ENCODE measurements at places on chromosomes 4 and X.

DNA sequence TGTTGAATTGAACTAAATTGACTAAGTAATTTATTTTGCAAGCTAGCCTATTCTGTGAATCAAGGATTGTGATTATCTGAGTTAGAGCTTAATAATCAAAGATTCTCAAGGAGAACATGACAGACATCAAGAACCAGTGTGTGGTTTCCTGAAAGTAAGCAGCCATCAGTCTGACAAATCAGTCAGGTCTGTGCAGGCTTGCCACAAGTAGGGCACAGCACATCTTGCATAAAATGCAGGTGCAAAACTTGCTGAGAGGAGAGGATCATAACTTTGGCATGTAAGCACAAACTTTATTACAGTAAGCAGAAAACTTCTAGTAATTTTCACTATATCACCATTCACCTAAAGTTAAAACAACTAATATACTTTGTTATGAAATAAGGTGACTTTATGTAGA lies 22.5 kb downstream of the FAM241A start:
- DNase-seq, result no peak

GRCh38 chrX:137479386-137479785 lies 86.5 kb upstream of the ZIC3 start:
- DNase-seq, result no peak

GRCh38 chrX:107566604-107567262 lies 61.6 kb upstream of the PRPS1 start:
- DNase-seq, result no peak

DNA sequence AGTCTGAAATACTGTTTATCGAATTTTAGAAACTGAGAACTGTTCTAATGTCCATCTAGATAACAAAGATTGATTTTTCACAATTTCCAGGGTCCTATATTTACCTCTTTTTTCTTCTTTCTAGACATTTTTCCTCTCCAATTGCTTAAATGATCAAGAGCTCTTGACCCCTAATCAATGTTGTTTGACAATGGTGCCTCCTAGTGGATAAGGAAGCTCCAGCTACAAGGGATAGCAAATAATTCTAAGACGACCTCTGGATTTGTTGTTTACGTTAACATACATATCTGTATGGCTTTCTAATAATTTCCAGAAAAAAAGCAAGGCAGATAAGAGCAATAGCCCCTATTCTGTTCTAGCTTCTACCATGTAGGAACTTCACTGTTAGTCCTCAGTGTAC lies 35.8 kb downstream of the GPR82 start:
- DNase-seq, result peak; percentile 23

- no peak for DNase-seq
These were observed 48.9 kb downstream of the SPATA18 start for GRCh38 chr4:52099860-52100461.

- no peak for DNase-seq
These were observed 87.1 kb upstream of the PUDP start for GRCh38 chrX:7235071-7235470.

GRCh38 chr4:139987502-139987850 lies 166.5 kb downstream of the MAML3 start:
- DNase-seq, result no peak

- no peak for DNase-seq
These were observed 77.8 kb downstream of the GALNTL6 start for GRCh38 chr4:171891038-171891437.

- no peak for DNase-seq
These were observed 116.2 kb upstream of the PCDH18 start for GRCh38 chr4:137648531-137648930.

DNA sequence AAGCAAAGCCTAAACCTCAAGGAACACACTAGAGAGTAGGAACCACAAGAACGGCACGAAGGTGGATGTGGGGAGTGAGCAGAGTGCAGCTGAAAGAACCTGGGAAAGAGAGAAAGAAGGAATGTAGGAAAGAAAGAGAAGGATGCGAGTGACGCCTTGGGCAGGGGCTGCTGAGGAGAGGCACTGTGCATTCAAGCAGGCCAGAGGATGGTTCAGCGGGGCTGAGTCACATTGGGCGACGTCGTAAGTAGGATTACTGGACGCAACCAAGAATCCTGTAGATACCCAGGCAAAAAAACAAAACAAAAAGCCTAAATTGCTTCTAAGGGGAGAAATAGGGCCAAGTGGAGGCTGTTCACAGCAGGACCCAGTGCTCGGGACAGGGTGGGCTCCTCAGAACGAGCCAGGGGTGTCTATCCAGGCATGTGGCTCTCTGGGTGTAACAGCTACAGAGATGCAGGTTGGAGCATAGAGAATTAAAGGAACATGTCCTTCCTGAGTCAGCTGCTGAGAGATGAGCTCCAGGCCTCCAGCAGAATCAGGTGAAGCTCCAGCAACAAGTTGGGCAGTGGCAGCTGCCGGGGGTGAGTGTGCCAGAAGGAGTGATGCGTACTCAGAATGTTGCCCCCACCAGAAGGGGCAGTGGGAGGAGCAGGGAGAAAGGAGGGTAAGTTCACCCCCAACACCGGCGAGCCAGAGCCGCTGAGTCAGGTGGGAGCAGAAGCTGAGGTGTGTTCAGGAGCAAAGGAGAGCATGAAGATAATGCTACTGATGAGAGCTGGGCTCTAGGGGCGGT lies 38.6 kb downstream of the NELFA start:
- DNase-seq, result no peak

GRCh38 chrX:71128915-71129765 lies 10.7 kb downstream of the MED12 start:
- DNase-seq, result no peak

- DNase-seq, result no peak
These were observed 7.8 kb upstream of the HPSE start for GRCh38 chr4:83342476-83342875.

DNA sequence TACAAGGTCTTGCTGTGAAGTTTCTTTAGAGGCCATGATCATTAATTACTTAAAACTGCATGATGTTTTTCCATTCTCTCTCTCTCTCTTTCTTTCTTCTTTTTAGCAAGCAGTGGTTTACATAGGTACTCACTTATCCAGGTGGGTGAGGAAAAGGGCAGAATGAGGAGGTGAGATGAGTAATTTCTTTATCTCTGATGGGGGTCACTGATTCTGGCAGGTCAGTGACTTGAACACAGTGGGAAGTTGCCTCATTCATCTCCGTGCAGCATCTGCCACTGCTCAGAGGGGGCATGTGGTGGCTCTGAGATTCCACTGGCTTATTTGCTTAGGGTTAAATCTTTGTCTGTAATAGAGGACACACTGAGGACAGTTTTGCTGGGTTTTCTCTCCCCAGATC lies 62.6 kb downstream of the FAM114A1 start:
- DNase-seq, result no peak

GRCh38 chr4:182216005-182216404 lies 27.2 kb upstream of the TENM3 start:
- no peak for DNase-seq

DNA sequence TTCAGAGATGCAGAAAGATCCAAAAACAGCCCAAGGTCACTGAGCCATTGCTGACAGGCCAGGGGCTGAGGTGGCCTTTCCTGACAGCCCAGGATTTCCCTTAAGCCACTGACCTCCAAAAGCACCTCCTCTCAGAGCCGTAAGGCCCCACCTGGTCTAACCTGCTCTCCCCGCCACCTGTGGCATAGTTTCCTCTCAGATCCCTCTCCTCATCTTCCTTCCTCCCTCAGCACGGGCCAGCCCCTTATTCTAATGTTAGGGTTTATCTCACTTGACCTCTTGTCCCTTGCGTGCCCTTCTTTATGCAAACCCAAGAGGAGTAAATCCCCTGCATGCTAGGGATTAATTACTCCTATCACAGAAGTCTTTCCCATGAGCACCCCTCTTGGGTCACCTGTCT lies 113.0 kb downstream of the RBM47 start:
- DNase-seq, result no peak
